Stimulated activated CD8-positive, alpha-beta memory T cell treated with anti-CD3 and anti-CD28 coated beads, Interleukin-7, amount 100 ng/mL, for 1 hour (primary cell): ENCODE measurements at places on chromosomes 16 and 17.

GRCh38 chr17:79991140-79991923 is 44.3 kb downstream of the TBC1D16 start:
- peak; percentile 56 for DNase-seq

DNA sequence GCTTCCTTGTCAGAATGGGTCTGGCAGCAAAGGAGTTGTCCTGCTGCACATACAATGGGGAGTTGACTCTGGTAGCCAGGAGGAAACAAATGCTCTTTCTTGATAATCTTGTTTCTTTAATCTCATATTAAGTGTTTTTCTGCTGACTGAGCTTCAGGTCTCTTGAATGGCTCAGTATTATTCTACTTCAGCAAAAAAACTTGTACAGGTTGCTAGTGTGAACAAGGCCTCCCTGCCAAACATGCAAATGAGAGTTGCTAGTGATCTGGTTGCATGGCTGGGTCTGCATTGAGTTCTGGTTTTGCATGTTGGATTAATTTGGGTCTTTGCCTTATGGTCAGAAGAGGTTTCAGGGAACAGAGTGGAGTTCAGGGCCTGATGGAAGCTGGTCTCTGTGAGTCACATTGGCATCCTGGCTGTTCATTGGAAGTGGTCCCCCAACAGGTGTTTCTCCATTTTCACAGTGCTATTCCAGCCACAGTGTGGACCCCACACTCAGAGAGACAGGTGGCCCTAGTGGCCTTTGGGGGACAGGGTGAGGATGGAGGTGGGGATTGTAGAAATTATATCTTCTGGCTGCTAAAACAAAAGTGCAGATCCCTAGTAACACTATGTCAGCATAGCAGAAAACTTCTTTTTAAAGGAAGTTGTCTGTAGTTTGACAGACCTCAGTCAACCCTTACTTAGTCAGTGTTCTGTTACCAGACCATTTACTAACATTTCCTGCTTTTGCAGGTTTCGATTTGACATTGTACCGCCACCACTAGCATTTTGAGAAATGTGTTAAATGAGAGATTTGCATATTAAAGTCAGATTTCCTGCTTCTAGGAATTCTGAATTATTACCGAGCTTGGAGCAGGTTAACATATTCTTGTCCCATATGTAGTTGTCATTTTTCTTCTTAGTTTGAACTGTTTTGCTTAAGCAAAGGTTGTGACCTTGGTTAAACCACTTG is 47.1 kb downstream of the EPN2 start:
- DNase-seq, result no peak

DNA sequence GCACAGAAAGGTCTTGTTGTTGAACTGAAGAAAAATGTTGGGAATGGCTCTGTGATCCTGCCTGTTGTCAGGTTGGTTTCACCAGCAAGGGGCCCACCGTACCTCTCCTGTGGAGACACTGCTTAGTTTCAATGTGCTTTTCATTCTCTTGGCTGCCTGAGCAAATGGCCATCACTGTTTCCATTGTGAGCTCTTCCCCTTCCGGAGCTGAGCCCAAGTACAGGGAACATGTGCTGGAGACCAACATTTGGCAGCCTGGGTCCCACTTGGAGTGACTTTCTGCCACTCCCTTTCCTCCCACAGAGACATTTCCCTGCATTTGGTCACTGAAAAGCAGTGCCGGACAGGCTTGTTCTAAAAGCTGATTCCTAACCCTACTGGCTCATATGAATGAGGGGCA is 23.1 kb downstream of the GABARAPL2 start:
- DNase-seq, result no peak

DNA sequence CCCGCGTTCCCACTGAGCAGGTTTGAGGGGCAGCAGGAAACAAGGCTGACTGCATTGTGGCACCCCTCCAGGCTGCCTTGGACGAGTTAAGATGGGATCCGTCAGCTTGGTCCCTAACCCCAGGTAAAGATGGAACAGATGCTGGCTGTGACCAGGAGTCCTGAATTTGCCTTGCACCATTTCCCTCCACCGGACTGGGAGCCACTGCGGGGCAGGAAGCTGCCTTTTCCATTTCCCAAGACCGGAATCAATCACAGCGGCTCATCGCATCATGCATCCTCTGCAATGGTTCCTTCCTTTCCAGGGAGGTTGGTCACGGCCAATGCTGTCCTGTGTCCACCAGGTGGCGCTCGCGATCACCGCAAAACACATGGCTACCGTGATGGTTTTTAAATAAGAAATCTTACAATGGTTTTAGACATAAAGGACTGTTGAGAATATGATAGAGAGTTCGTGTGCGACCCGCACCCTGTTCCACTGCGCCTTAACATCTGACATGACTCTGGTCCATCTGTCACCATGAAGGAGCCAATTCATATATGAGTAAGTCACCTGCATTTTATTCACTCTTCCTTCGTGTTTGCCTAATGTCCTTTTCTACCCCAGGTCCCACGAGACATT is 6.8 kb upstream of the MEAK7 start:
- peak; percentile 75 for DNase-seq

GRCh38 chr17:39027455-39028035 is 60.3 kb upstream of the FBXO47 start:
- DNase-seq, result no peak

- DNase-seq, result no peak
These were observed 599.4 kb upstream of the CDH5 start for GRCh38 chr16:65767125-65767524.

- DNase-seq, result no peak
These were observed 147.0 kb downstream of the MAP2K6 start for GRCh38 chr17:69561462-69561861.

DNA sequence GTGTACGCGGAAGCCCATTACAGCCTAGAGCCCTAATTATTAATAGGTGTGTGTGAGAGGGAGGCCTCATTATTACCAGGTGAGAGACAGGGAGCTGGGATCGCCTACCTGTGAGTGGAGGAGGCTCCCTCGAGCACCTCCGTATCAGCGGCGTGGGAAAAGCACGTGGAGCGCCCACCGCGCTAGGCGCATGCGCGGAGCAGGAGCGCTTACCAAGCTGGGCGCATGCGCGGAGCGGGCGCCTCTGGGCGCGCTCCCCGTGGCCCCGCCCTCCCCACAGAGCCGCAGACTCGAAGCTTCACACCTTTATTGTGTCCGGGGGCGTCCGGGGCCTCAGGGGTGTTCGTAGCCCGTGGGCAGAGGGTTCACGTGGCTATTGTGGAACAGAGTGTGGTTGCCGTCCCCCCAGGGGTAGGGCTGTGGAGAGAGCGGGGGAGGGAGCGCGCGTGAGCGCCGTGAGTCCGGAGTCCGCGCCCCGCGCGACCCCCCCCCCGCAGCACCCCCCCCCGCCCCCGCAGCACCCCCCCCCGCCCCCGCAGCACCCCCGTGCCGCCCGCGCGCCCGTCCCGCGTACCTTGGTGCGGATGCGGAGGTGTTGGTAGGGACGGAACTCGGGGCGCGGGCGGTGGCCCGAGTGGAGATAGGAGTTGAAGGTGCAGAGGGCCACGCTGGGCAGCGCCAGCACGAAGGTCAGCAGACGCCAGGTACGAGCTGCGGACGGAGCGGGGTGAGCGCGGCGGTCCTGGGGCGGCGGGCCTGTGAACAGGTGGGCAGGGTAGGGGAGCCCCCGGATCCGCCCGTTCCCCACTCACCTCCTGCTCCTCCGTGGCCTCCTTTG is 500 bp downstream of the COX6A2 start:
- DNase-seq, result peak; percentile 48

- no peak for DNase-seq
These were observed 24.8 kb downstream of the ETV4 start for GRCh38 chr17:43521389-43521788.

DNA sequence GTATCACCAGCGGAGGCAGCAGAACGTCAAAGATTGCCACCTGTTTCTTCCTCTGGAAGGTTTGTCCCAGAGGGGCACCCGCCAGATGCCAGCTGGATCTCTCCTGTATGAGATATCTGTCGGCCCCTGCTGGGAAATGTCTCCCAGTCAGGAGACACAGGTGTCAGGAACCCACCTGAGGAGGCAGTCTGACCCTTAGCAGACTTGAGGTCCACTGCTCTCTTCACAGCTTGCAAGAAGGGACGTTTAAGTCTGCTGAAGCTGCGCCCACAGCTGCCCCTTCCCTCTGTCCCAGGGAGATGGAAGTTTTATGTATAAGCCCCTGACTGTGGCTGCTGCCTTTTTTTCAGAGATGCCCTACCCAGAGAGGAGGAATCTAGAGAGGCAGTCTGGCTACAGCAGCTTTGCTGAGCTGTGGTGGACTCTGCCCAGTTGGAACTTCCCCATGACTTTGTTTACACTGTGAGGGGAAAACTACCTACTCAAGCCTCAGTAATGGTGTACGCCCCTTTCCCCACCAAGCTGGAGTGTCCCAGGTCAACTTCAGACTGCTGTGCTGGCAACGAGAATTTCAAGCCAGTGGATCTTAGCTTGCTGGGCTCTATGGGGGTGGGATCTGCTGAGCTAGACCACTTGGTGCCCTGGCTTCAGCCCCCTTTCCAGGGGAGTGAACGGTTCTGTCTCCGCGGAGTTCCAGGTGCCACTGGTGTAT is 92.9 kb downstream of the PHKB start:
- no peak for DNase-seq

- DNase-seq, result no peak
These were observed 27.3 kb upstream of the NAT9 start for GRCh38 chr17:74803388-74803930.

- no peak for DNase-seq
These were observed 3.8 kb downstream of the SECTM1 start for GRCh38 chr17:82329683-82330321.

DNA sequence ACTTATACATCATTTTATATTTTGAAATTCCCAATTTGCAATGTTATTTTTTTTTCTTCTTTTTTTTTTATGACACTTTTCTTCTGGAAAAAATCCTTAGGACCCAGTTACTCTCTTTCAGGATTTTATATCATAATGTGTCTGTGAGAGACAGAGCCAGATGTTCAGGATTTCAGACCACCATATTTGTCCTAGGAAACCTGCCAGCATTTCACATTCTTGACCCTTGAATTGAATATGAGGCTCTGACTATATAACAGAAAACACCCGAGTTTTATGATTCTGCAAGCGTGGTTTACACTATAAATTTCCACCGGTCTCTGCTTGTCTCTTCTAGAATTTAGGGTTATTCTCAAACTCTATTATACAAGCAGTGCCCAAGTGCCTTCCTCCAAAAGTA is 621.0 kb downstream of the WWOX start:
- no peak for DNase-seq

DNA sequence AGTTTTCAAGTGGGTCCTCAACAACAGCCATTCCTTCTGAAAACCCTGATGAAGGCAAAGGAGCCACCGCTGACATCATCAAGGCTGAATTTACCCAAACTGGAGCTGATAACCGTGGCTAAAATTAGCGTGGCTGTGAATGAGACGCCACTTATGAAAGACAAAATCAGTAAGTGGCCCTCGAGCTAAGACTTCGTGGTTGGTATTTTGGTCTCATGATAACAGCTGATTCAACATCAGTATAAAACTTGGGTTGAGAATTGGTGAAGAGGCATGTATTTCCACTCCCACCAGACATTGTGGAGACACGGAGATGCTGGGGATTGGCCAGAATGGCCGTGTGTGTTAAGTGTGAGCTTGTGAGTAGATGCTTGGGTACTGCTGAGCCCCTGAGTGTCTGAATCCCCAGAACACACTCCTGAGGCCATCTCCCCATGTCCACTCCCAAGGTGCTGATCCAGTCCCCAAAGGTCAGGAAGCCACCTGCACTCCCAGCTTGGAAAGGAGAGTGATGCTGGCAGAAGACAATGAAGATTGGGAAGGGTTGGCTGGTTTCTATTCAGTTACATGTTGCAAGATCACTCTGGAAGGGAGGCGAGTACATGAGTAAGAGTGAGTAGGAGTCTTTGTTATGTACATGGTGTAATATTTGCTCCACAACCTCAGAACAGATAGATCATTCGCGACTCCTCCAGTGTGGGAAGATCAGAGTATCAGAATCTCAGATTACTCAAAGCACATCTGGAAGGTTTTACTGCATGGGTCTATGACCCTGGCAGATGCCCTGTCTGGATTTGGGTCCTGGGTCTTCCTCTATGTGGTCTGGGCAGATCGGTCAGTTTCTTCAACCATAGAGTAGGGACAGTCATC is 207.7 kb downstream of the HS3ST3A1 start:
- no peak for DNase-seq

- no peak for DNase-seq
These were observed 415 bp downstream of the ABCA5 start for GRCh38 chr17:69326377-69327059.

DNA sequence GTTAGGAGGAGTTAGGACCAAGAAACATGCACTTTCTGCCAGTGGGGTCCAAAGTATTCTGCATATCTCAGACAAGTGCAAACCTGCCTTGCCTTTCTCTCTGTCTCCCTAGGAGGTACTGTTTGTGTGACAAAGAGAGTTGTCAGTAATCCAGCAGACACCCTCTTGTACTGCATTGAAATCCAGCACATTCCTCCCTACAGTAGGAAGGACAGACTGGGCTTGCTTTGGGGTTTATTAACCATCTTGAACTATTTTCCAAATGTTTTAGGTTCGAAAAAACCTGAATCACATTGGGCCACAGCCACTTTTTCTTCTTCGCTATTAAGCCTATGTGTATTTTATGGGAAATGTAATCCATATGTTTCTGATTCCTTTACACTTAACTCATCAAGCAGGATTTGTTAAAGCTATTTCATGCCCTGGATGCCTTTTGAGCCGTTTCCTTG is 204.2 kb upstream of the KCNJ16 start:
- DNase-seq, result no peak

GRCh38 chr17:53792997-53793396 is 29.7 kb upstream of the KIF2B start:
- no peak for DNase-seq

DNA sequence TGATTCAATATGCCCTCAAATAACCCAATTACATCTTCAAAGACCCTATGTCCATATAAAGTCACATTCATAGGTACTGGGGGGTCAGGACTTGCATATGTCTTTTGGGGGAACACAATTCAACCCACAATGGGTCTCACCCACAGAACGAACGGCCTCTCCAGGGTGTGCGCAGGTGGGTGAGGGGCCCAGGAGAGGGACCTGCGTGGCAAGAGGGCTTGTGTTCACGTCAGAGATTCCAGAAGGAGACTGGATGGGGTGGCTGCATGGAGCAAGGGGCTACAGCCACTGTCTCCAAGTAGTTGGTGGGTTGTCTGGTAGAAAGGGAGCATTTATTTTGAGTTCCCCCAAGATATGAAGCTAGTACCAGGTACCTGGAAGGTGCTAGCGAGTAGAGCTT is 212.2 kb downstream of the SEC14L1 start:
- no peak for DNase-seq
